ENCODE measurements at places on chromosomes 1 and 21.
A peak's percentile ranks its signal among the peaks of the same experiment; 100 is the strongest.

GRCh38 chr1:206111271-206111927 is 5.8 kb downstream of the AVPR1B start:
- DNase-seq, result no peak

GRCh38 chr1:90534663-90535295 is 182.3 kb downstream of the BARHL2 start:
- no peak for DNase-seq

GRCh38 chr1:81023187-81023724 is 777.5 kb upstream of the ADGRL2 start:
- DNase-seq, result no peak

DNA sequence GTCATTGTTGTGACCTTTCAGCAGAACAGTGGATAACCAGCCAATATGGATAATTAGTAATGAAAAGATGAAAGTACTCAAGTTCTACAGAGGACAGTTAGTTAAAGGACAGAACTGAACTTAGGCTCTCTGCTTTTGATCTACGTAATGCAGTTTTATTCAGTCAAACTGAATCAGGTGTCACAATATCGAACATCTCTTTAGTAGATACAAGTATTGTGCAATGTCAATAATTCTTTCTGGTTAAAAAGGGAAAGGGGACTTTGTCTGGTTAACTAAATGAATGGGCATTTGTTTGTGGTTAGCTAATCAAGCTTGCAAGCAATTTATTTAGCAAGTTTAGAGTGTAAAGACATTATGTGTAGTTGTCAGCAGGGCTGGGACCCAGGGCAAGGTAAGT is 562.2 kb upstream of the PTBP2 start:
- DNase-seq, result no peak

DNA sequence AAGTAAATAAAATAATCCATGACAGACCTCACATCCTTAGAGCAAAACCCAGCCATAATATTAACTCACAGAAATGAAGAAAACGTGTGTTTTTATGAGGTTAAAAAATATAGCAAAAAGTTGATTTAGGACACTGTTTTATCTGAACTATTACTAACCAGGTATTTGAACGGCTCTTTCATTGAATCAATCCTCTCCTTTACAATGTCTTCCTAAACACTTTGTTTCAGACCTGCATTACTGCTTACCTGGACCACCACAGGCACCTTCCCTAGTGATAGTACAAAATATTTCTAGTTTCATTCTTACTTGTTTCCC is 25.0 kb downstream of the TBX15 start:
- DNase-seq, result no peak

DNA sequence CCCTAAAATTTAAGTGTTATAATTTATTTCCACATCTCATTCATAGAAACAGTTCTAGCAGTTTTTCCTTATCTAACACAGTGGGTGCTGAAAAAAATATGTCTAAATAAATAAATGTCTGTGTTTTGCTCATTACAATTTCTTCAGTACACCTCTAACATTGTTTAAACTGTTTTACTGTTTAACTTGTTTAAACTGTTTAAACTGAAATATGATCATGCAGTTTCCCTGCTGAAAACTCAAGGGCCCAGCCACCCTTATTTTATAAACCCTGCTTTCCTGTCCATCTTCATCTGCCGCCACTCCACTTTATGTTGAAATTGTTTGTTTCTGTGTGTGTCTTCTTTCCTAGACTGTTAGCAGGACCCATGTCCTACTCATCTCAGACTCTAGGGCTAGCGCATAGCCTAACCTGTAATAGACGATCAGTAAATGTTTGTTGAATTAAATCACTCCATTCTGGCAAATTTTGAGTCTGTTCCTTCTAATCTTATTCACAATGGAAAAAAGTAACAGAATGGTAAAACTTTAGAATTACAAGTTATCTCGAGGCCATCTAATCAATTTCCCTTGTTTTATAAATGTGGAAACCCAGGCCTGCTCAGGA is 9.4 kb upstream of the PIK3C2B start:
- DNase-seq, result no peak

- no peak for DNase-seq
These were observed 8.6 kb downstream of the RO60 start for GRCh38 chr1:193068013-193068412.

DNA sequence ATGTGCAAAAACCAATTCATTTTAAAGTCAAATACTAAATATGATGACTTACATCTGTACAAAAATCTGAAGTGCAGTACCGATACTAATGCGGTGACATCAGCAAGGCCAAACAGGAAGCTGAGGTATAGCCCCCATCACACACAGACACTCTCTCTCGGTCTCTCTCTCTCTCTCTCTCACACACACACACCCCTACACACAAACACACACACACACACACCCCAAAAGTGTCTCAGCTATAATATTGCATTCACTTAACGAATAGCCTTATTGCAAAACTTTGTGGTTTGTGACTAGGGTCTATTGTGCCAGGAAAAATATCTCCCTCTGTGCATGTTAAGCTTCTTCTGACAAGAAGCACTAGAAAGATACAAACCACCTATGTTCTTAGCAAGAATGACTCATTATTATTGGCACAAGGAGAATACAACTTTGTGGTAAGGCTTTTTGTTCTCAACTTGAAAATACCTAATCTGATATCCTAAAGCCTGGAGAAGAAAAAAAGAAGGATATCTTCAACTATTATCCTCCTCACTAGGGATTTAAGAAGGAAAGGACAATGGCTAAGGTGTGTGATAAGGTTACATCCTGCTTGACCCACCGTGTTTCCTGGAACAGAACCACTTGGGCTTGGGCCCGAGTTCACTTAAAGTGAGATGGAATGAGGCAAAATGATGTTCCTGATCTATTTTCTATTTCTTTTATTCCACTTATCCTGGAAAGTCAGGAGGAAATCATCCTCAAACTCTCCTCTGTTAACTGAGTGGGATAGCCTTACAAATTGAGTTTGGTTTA is 107.1 kb downstream of the NIBAN1 start:
- DNase-seq, result peak; percentile 47

DNA sequence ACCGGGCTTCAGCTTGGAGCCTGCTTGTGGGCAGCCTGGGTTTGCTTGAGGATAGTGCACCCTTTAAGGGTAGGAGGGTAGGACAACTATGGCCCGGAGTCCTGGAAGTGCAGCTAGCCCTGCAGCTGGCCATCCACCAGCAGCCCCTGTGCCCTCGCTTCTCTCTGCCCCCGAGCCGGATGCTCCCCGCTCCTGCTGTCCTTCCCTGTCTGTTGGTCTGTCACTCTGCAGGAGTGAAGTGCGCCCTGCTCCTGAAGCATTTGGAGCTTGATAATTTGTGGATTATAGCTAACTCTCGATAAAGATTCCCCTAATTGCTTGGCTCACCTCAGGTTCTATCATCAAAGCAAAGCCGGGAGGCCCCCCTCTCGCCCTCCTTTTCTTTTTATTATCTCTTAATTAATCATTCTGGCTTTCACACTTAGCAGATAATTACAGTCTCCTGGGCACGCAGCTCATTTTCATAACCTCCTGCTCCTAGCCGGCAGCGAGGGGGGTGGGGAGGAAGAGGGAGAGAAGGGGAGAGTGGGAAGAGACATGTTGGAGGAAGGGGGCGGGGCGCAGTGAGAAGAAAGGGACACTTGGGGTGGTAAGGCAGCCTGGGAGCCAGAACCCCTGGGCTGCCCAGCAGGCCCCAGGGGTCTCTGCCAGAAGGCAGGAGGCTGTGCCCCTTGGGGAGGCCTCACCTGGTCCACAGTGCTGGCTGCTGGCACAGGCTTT is 14.4 kb downstream of the KIRREL1 start:
- no peak for DNase-seq

GRCh38 chr1:56414728-56415224 is 164.6 kb downstream of the PLPP3 start:
- no peak for DNase-seq

Measured in stimulated activated CD8-positive, alpha-beta memory T cell treated with anti-CD3 and anti-CD28 coated beads, Interleukin-7, amount 100 ng/mL, for 48 hours (primary cell).